ENCODE measurements at places on chromosomes 7 and 10.

DNA sequence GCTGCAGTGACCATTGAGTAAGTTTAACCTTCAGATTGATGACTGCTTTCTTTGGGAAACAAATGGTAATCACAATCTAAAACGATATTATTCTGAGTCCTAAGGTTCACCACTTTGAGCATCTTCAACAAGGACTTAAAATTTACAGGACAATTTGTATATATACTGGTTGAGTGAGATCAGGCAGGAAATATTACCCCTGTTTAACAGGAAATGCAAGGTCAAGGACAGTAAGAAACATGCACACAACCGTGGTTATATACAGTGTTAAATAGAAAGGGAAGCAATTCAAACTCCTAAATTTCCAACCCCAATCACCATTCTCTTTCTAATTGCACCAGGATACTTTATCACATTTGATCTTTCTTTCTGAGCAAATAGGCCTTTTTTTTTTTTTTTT is 96.1 kb downstream of the ZNF277 start:
- DNase-seq, result no peak

DNA sequence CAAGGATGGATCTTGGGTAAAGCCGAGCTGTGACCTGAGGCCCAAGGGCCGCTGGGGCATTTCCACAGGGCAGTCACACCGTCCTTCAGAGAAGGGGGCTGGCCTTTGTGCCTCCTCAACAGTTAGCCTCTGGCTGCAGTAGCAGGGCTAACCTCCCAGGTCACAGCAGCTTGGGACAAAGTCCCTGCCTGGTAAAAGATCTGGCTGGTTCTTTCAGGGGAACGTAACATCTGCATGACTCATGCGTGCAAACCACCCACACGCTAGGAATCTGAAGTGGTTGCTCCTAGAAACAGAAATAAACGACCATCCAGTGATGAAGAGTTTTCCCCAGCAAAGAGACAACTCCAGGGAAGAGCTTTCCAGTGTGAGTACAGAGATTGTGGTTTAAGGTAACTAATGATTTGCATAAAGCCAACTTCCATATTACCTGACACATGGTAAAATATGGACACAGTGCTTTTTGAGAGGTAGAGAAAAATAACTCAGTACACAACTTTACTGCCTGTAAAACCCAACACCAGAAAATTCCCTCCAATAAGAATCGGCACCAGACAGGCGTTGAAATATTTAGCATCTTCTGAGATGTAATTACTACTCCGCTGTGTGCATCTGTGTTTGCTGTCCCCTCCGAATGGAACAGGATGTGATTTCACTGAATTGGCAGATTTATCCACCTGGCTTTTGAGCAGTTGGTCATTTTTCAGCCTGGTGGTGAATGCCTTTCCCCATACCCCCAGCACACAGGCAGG is 84.9 kb upstream of the ADRB1 start:
- peak; percentile 11 for DNase-seq

- no peak for DNase-seq
Observed at GRCh38 chr10:5575482-5576153, 50.9 kb downstream of the CALML3 start.

DNA sequence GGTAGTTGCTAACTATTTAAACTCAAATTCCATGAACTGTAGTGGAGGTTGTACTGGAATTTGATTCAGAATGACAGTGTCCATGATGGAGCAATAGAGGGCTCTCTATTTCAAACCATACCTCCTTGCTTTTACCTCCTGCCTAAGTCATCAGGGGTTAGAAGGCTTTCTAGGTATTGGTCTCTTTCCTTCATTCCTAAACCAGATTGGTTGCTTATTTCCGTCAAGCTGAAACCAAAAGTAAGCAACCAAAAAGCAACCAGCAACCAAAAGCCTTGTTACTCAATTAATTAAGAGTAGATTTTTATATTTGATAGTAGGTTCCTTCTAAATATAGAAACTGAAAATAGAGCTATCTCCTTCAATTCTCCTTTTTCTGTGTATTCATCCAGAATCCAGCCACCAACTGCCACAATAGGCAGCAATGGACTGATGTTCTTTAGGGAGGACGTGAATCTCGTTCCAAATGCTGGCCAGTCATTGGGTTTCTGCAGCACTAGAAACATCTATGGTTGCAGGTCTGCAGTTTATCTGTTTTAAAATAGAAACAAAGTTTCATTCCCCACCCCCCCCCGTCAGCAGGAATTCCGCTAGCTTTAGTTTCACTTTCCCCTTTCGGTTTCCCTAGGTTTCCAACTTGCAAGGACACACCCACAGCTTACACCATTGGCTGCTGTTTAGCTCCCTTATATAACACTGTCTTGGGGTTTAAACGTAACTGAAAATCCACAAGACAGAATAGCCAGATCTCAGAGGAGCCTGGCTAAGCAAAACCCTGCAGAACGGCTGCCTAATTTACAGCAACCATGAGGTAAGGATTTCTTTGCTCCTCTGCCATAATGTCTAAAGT is at the start of gene IFIT1:
TSS of gene IFIT1 (plus strand) at position 717 of the 850 bp plus-strand sequence. CDS start at position 807, 90 bp downstream.
- peak; percentile 31 for DNase-seq

DNA sequence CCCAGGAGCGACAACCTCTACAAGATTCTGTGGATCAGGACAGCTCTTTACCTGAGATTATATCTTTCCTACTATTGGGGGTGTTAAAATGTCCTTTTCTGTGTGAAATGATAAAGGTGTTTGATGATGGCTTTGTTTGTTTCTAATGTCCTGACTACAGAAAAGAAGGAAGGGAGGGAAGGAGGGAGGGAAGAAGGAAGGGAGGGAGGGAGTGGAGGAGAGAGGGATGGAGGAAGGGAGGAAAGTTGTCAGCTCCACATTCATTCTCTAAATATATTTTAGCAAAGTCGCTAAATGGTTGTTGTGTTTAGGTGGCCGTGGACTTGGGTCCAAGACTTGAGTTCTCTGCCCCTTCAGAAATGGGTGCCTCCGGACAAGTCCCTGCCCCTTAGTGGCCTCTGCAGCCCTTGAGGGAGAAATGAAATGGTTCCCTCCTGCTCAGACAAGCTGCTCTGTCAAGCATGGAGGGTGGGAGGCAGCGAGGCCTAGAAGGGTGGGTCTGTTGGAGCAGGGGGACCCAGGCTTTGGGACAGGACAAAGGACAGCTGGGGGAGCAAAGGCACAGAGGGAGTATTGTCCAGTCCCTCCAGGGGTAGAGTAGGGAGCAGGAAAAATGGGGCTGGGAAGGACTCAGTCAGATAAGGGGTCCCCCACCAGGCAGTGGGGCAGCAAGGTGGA is 4.4 kb downstream of the RGS10 start:
- DNase-seq, result no peak

DNA sequence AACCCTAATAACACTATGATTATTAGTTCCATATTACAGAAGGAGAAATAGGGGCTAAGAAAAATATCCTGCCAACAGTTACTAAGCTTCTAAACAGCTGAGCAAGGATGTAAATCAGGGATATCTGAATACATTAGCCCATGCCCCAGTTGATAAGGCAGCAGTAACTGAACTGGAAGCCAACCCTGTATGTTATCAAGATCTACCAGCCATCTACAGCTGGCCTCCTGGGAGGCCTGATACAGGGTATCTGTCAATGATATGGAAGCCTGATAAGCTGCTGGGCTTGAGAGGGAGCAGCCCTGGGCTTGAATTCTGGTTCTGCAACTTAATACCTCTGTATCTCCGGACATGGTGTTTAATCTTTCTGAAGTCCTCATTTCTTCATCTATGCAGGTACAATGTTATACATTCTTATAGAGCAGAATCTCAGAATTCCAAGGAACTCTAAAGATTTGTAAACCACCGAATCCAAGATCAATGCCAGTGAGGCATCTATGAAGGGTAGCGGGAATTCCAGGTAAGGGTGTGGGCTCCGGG is 37.9 kb upstream of the AFAP1L2 start:
- DNase-seq, result no peak

Data from activated T-cell treated with anti-CD3 and anti-CD28 coated beads for 4 hours (primary cell).